ENCODE measurements at places on chromosomes 11 and 22.
A peak's percentile ranks its signal among the peaks of the same experiment; 100 is the strongest.

- no peak for DNase-seq
Observed at GRCh38 chr11:77630157-77630710, 7.4 kb downstream of the CLNS1A start.

DNA sequence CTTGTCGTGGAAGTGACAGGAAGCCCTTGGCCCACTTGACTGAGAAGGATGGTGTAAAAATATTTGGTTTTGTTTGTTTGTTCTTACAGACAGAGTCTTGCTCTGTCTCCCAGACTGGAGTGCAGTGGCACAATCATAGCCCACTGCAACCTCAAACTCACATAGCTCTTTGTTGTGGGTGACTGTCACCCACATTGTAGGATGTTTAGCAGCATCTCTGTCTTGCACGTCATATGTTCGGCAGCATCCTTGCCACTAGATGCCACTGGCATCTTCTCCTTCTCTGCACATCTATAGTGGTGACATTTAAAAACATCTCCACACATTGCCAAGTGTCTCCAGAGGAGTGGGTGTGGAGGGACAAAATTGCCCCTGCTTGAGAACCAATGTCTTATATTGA is 56.8 kb downstream of the PRR5L start:
- DNase-seq = no peak

DNA sequence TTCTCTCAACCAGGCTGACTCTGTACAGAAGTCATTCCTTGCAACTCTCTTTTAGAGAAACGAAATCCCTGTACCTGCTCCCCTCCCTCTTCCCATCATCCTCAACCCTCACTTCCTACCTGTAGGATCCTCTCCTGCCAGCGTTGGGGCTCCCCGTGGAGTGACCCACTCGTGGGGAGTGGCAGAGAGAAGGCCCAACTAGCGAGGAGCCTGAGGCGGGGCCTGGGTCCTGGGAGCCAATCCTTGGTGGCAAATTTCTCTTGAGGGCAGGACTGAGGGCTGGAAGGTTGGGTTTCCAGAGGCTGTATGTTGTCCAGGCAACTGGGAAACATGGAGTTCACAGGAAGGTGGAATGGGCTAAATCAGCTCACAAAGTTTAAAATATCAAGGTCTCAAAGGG is 10.4 kb downstream of the NHERF4 start:
- DNase-seq = no peak

DNA sequence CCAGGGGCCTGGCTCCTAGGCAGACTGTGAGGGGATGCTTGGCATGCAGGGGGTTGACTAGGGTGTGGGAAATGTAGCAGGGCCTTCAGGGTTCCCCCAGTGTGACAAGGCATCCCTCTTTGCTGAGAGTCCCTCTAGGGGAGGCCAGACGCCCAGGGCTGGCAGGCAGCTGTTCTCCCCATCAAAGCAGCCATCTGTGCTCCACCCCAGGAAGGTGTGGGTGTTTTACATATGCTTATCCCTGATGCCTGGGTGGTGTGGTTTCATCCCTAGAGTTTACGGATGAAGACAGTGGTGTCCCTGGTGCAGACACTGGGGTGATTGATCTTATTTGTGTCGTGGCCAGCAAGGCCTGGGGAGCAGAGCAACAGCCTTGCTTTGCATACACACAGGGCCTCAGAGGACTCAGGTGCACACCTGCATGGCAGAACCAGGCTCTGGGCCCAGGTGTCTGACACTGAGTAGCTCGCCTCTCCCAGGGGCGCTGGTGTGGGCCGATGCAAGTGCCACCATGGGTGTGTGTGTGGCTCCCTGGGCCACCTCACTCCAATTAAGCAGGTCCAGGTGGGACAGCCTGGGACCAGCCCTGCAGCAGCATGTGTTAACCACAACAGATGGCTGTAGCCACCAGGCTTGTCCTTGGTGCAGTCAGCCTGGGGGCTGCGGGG is 74.2 kb downstream of the MED15 start:
- DNase-seq = no peak

- DNase-seq = no peak
Observed at GRCh38 chr22:49291169-49291568, 536.5 kb downstream of the BRD1 start.

- no peak for DNase-seq
Observed at GRCh38 chr22:30572840-30573593, 1.4 kb downstream of the GAL3ST1 start.

- peak; percentile 58 for DNase-seq
Observed at GRCh38 chr11:45658292-45658991, 7.0 kb downstream of the CHST1 start.

DNA sequence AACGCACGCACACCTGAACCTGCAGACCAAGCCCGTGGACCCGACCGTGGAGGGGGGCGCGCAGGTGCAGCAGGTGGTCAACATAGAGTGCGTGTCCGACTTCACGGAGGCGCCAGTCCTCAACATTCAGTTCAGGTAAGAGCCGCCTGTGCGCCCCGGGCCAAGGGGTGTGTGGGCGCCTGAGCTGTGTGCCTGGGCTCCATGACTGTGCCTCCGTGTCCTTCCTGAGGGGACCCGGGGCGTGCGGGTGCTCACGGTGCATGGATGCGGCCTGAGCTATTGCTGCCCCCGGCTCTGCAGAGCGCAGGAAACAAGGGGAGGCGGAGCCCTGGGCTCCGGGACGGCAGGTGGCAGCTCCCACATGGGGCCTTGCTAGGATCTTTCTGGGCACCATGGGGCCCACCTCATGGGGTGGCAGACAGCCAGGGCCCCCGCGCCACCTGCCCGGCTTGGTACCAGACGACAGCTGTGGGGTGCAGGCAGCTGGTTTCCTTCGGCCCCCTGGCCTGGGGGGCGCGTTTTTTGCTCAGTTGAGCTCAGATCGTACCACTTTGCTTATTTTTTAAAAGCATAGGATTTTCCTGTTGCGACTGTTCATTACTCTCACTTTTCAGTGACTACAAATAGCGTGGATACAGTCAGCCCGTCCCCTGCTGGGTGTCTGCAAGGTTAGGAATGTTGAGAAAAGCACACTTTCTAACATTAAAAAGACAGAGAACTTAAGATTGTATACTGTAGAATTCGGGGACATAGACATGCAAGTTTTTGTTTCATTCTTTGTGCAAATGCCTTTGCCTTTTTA is 28.3 kb downstream of the MUC6 start:
- no peak for DNase-seq

- no peak for DNase-seq
Observed at GRCh38 chr11:70916351-70916750, 336.0 kb downstream of the SHANK2 start.

DNA sequence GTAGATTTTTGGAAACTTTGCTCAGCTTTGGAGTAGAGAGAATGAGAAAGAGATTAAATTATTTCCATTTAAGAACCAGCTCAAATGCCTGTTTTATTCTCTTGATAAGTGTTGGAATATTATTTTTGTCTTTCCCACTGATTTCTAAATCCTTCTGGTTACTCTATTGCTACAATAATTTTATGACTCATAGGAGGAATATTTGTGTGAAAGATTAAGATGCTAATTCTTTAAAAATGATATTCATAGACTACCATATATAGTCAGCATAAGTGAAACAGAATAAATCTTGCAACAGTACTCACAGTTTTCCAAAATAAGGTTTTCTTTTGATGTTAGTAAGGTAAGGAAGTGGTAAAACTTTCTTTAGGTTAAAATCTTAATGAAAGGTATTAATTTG is 60.9 kb downstream of the YAP1 start:
- DNase-seq = peak; percentile 56

DNA sequence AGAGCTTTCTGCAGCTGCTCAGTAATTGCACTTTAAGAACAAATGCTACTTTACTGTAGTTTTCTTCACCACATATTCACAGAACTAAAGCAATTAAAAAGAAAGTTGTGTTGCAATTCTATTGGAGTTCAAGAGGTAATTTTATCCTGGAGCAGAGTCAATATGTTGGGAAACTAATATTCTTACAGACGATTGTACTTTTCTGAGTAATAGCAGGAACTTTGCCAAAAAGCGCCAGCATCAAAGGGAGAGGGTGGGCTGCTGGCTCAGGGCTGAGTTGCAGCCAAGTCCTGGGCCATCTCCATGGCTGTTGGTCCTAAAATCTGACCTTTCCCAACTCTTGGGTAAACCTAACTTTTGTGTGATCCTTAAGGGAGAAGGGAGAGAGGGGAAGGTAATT is 73.6 kb upstream of the MYO18B start:
- DNase-seq = no peak

DNA sequence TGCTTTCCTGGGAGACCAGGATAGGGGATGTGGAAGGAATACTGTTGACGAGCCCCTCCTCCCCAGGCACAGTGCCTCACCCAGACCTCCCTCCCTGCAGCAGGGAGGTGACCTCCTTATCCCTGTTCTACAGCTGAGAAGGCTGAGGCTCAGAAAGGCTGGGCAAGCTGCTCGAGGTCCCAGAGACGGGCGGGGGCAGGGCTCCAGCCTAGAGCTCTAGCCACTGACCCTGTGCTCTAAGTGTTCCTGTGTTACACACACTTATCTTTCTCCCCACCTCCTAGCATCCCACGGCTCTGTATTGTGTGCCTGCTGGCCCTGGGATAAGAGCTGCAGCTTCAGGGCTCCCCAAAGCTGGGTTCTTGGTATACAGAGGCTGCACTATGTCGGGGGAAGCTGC is 7.9 kb downstream of the CCDC134 start:
- no peak for DNase-seq

DNA sequence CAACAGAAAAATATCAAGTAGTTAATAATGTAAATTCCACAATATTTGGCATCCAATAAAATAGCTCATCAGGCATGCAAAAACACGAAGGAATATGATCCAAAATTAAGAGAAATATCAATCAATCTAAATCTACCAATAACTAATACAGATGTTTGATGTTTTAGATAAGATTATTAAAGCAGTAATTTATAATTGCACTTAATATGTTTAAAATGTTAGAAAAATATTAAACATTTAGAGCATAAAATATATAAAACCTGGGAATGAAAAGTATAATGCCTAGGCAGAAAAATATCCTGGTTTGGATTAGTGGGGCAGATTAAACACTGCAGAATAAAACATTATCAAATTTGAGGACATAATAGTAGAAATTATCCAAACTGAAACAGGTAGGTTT is 879.9 kb downstream of the FAM181B start:
- DNase-seq = no peak

Measured in HTR-8/SVneo (cell line).